ENCODE measurements at places on chromosomes 1 and 21. TPM values are rescaled to one million over a fixed set of nuclear protein-coding genes. Genes with fewer than 3 reads are reported as not detected.

Gene PLPPR5
- not detected for total RNA-seq

Gene KRTCAP2
- 194 TPM for total RNA-seq

Gene FCRL4
- not detected for total RNA-seq

Gene EPHA2
- 0.54 TPM for total RNA-seq

Gene HSPA6
- 0.54 TPM for total RNA-seq

Gene HS2ST1
- 6.2 TPM for total RNA-seq

Gene KRTAP22-1
- total RNA-seq = not detected
